HCEC 1CT (cell line): ENCODE measurements at places on chromosomes 16 and 17.
A peak's percentile ranks its signal among the peaks of the same experiment; 100 is the strongest.

DNA sequence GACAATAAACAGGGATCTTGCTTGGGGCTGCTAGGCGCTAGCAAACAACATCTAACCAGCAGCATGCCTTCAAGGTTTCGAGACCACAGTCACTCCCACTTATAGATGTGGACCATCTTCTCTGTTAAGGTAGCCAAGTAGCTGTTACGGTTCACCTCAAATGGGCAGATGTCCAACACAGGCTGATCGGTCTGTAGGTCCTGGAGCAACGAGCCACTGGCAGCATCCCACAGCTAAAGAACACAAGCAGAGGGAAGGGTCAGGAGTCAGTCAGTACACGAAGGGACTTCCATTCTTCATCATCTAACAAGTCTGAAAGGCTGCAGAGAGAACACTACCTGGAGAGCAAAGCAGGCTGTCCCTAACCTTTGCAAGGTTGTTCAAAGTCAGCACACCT, 16.9 kb upstream of the GLG1 start:
- DNase-seq, result no peak

- DNase-seq, result no peak
These were observed 509 bp upstream of the ATAD5 start for GRCh38 chr17:30831257-30831656.

GRCh38 chr17:7884581-7885366, 3.8 kb upstream of the CHD3 start:
- no peak for DNase-seq

GRCh38 chr17:4150096-4150495, 7.1 kb downstream of the CYB5D2 start:
- no peak for DNase-seq

DNA sequence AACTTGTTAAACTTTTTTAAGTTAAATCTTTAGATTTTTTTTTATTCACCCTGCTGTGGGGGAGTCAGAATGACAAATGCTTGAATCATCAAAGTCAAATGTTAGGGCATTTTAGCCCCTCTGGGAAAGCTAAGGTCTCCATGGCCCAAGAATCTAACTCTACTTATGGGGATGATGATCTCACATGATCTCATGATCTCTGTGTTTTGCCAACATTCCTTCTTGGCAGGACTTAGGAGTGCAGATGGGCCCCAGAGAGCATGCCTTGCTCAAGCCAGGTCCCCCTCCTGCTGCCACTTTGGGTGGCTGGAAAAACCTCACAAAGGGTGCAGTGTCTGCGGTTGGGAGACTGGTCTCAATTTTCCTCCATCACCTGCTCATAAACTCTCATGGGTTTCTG, 108.6 kb downstream of the PRKCB start:
- no peak for DNase-seq

DNA sequence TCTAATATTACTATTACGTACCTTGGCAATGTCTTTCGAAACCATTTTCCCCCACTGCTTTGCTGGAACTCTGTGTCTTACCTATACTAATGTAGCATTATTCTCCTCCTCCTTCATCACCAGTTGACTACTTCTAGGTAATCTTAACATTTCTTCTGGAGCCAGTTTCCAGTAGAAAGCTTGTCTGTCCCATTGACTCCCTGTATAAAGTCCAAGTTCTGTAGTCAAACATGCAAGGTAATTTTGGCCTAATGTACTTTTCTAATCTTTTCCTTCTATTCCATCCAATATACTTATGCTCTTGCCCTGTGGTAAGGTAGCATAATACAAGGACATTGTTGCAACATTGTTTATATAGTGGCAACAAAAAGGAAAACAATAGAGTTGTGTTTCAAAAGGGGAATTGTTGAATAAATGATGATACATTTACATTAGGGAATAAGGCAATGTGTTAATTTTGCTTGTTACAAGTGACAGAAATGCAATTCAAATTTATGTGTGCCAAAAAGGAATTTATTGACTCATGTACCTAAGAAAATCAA, 27.9 kb downstream of the OMG start:
- no peak for DNase-seq

DNA sequence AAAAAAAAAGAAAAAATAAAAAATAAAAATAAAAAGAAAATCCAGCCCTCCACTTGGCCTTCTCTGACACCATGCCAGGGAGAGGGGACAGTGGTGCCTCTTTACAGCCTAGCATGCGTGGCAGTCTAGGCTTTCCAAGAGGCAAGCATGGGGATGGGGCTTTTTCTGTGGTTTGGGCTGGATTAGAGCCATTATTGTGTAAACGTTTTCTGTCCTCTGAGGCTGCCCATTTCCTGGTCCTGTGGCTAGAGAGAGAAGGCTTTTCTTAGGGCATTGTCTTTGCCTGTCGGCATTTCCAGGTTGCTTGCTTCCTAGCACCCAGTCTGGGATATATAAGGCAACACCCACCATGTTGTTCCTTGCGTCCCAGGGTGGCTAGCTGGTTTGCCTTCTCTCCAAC, 2.7 kb upstream of the DHRS7B start:
- no peak for DNase-seq

DNA sequence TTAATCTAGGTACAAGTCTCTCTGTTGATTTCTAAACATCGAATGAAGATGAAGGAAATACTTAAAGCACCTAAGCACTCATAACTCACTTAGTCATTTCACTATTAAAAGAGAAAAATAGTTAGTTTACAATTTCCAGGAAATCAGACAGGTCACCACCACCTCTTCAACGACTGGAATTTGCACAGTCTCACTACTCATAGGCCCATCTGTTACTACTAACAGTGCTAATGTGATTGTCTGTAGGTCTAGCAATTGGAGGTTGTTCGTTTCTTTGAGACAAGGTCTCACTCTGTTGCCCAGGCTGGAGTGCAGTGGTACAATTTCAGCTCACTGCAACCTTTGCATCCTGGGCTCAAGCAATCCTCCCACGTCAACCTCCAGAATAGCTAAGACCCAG, 444.6 kb downstream of the MAF start:
- no peak for DNase-seq

DNA sequence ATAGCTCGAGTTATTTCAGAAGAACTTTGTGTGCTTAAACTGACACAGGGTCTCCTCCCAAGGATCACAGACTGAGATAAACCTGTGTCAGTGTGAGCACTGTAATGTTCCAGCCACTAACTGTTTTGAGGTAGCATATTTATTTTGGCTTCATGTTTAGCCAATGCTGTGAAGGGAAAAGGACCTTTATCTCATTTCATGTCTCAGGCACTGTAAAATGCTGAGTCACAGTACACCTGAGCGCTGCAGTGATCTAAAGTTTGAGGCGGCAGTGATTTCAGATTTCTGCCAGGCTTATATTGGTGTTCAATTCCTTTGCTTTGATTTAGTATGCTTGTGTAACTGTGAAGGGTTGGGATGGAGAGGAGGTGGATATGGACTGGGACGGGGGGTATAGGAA, 3.1 kb upstream of the DNAJA2 start:
- DNase-seq, result no peak

DNA sequence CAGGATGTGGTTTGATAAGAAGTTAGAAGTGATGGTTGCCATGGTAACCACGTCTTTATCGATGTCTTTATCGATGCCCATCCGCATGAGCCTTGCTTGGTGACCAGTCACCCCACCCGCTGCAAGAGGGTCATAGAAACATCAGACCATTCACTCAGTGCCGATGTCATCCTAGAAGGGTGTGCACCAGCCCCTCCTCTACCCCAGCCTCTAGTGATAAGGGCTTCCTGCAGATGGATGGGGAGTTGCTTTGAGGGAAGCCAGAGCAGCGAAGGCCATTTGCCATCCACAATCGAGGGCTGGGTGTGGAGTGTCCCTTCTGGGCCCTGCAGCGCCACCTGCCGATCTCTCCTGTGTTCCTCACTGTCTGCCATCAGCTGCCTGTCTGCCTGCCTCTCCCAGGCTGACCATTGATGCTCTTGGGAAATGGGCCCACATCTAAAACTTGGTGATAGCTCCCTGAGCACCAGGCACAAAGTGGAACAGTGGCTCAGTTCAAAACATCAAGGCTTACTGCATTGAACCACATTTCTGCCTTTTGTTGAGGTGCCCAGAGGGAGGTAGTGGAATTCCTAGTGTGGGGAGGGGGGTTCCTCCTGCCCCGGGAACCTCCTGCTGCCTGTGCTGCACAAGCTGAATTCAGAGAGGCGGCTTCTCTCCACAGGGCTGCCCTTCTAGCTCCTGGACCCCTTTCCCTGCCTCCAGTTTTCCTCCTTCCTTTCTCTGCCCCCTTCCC, 8.9 kb downstream of the CALB2 start:
- peak; percentile 57 for DNase-seq

GRCh38 chr16:22757202-22757601, 56.8 kb upstream of the HS3ST2 start:
- no peak for DNase-seq

DNA sequence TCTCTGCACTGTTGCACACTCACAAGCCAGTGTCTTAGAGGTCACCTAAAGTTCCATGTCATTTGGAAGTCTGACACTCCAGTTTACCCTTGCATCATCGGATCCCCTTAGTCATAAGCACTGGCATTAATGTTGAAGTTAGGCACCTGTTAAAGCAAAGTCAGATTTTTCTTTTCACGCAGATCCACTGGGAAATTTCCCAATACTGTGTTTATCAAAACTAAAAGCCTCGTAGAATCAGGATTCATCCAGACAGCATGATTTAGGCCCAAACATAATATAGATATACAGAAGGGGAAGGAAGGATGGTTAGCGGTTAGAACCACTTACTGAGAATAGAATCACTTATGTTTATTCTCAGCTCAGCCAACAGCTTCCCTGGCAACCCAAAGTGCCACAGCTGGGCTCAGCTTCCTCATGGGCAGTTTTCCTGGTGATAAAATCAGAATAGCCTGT, 30.1 kb upstream of the HAPSTR1 start:
- peak; percentile 81 for DNase-seq
